ENCODE measurements at places on chromosomes 3 and 15.
A peak's percentile ranks its signal among the peaks of the same experiment; 100 is the strongest.

GRCh38 chr15:63276342-63277037, 915 bp upstream of the APH1B start:
- no peak for DNase-seq

DNA sequence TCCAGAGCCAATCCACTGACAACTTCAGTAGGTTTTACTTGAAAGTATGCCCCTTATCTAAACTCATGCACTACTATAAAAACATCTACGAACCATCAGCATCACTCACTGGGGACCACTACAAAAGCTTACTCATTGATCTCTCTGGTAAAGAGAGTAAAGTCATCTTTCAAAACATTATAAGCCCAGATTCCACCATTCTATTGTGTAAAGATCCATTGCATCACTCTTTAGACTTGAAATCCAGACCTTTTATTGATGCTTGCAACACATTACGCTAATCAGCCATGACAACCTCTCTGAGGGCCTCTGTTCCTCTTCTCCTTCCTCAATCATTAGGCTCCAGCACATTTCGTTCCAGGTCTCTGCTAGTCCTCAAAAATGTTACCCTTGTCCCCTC, 248.9 kb upstream of the WNT5A start:
- no peak for DNase-seq

GRCh38 chr3:78940128-78940527, 827.7 kb downstream of the ROBO1 start:
- DNase-seq, result no peak

DNA sequence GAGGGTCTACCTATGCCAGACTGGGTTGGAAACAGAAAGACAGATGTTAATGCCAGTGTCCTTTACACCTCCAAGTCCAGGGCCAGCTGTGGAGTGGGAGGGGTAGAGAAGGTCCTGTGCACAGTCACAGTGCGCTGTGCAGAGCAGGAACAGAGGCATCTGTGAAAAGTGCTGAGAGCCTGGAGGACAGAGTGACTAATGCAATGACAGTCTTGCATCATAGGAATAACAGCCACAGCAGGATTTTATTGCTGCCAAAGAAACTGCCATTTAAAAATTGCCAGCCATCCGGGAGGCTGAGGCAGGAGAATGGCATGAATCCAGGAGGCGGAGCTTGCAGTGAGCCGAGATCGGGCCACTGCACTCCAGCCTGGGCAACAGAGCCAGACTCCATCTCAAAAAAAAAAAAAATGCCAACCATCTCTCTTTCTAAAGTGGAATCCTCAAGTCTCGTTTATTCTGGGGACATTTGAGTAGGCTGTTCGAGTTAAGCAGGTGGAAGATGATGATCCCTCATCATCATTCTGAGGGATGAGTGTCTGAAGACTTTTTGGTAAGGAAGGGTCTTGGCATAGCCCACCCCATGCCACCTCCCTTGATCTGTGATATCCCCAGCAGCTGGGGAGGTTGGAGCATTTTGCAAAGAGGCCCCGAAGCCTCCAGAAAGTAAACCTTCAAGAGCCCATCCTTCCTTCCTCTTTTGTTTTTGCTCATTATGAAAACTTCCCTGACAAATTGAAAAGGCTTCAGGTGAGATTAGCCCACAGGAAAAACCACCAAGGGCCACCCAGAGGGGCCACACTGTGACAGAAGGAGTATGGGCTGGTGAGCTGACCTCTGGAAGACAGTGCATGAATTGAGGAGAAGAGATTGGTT, 7.7 kb downstream of the CCR2 start:
- DNase-seq, result no peak

GRCh38 chr3:97235611-97236315, 421.4 kb downstream of the EPHA6 start:
- DNase-seq, result no peak

DNA sequence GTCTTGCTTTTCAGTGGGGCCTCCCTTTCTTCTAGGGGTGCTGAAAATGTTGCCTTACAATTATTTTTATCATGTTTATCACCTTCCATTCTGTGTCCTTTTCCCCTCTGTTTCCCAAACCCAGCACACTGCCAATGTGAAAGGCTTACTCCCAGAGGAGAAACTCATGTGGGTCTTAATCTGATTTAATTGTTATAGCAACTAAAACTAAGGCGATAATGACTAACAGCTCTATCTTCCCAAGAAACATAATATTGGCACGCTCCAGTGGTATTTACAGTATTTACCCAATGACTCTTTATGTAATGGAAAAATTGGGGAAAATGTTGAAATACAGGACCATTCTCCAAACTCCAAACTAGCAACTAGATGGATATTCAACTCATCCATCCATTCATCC, 58.4 kb downstream of the MESD start:
- no peak for DNase-seq

DNA sequence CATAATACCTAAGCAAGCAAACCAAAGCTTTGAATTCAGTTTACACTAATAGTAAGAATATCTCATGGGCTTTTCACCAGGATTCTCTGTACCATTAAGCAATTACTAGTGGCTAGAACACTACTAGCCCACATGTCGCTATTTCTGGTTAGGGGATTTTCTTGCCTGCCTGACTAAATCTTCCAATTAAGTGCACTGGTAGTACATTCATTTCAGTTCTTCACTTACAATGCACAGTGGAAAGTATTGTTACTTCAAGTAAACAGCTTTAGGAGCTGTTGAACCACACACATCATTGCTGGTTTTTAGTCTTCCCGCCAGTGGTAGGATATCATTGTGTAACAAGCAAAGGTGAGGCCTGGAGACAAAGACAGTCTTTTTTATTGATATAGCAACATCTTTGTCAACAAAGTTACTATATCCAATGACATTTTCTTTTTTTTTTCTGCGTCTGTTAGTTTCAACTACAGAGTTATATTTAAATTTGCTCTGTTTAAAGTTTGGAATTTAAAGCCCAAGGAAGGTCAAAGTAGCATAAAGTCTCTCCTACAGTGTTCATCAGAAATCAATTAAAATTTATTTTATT, 826.8 kb upstream of the NR2F2 start:
- no peak for DNase-seq

DNA sequence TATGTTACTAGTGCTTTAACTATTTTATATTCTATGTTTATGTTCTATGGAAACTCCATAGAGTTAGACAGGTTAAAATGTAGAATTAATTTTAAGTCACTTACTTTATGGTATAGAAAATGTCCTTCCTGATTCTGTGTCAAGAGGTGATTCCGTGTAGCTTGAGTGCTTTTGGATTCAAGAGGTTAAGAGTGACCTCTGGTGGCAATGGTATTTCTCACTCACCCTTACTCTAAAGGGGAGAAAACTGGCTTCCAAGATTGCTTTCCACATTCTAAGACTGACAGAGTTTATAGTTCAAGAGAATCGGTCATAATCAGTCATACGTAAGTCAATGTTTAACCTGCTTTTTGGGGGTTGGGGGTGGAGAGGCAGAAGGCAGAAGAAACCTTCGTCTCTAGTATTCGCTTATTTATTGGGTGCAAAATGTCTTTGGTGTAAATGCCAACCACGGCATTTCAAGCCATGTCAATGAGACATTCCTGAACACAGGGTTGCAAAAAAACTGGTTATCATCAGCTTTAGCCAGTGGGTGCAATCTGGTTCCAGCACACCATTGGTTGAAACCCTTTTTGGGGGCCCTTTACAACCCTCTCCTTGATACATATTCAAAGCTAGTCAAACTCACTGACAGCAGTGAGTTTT, 92.0 kb upstream of the VGLL3 start:
- peak; percentile 49 for DNase-seq

DNA sequence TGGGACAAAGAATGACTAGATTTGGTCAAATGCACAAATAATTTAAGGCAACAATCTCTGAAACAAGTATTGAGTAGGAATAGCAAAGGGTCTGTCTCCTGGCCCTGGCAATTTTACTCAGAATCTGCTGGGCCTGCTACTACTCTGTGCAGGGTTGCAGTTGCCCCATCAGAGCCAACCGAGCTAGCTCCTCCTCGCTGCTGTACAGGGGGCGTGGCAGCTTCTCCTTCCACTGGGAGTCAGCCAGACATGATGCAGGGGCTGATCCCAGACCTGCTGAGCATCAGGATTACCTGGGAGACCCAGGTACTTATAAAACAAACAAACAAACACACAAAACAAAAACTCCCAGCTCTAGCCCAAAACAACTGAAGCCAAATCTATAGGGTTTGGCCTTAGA, 30.5 kb upstream of the PXYLP1 start:
- DNase-seq, result no peak

Data from NCI-H1105 treated with DMSO at 0.1 percent for 48 hours (cell line).